Activated CD8-positive, alpha-beta memory T cell treated with anti-CD3 and anti-CD28 coated beads for 1 hour (primary cell): ENCODE measurements at places on chromosomes 5 and 9.

DNA sequence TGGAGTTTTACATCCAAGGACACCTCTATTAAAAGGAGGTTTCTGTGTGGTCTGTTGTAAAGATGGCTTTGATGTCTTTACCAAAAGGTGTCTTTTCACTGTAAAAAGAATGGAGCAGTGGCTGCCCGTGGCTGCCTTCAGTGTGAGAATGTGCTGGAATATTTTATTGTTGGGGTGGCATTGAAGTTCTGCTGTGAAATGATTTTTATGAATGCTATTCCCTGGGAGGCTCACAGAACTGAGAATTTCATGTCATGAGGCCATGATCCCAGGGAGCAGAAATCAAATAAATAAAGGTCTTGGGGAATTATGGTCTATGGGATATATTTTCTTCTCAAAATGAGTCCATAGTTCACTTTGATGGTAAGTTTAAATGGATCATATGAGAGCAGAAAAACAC, 425.2 kb upstream of the ZNF608 start:
- DNase-seq = no peak

DNA sequence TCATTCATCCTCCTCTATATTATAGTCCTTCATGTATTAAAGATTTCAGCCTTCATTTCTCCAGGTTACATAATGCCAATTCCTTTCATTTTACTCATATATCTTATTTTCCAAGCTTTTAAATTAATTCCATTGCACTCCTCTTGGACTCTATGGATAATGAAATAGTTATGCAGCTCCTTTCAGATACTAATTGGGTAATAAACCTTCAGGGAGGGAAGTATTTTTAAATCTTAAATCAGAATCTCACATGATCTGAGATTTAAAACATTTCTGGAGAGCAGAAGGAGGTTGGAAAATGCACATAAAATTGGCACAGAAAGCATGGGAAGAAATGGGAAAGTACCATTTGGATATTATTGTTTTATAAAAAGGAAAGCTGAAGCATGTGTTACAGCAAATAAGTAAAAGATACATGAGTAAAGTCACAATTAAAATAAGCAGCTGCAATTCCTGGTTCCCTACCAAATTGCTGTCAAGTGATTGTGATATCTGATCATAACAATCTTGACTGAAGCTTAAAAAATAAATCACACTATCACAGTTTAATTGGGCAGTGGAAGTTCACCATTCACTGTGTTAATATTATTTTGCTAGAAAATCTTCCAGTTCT, 257.9 kb upstream of the NREP start:
- no peak for DNase-seq

DNA sequence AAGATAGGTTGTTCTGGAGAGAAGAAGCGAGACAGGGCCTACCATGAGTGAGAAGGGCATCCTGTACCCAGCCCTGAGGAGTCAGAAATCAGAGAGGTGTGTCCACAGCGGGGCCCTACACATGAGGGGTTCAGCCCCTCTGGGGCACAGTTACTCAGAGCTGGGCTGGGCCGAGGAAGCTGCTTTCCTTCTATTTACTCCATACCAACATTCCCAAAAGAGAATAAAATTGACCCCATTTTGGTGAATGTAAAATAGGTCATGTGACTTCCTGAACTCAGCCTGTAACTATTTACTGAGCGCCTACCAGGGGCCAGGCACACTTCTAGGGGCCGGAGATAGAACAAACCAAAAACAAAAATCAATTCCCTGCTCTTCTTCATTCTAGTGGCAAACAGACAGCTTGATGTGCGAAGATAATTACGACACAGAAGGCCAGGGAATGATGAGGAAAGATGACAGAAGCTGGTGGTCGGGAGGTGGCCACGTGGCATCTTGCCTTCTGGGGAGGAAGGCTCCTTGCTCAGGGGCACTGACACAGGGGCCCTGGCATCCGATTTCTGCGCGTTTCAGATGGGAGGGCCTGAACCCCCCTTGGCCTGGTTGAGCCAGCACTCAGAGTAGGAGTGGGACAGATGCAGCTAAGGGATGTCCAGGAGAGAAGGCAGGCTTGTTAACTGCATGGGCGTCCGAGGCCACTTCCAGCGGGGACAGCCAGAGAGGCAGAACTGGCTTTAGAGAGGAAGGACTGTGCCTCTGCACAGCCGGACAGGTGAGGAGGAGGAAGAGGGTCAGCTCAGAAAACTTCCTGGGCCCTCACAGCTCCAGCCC, 121.8 kb downstream of the NSG2 start:
- no peak for DNase-seq

- DNase-seq = no peak
Measured at GRCh38 chr5:62289813-62290212, 16.2 kb upstream of the KIF2A start.
